ENCODE measurements at places on chromosomes 2 and 18.

GRCh38 chr2:166140932-166141331, 13.1 kb upstream of the SCN1A start:
- DNase-seq: no peak
- H3K36me3 ChIP-seq: no peaks in the 10 kb centered on the region
- H3K27me3 ChIP-seq: peaks cover 7% of the 10 kb centered on the region
- H3K4me3 ChIP-seq: no peak overlapping the region
- H3K27ac ChIP-seq: no peak overlapping the region

- no peaks in the 10 kb centered on the region for H3K4me1 ChIP-seq
- H3K27ac ChIP-seq: no peak overlapping the region
- no peak for DNase-seq
- no peaks in the 10 kb centered on the region for H3K36me3 ChIP-seq
These were observed 61.9 kb upstream of the ALK start for GRCh38 chr2:29983308-29983707.

DNA sequence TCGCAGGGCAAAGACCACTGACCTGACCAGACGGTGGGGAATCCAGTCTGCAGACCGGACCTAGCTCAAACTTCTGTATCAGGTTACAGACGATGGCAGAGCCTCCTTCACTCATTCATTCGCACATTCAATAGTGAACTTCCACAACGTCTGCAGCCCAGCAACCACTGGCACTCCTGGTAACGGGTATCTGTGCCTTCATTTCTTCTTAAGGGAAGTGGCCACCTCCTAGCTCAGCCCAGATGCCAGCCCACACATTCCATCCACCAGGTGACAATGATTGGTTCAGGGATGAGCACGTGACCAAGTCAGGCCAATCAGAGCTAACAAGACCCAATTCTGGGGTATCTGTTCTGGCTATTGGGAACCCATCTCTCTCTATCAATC, 15.9 kb upstream of the ARMC9 start:
- no peaks in the 10 kb centered on the region for H3K4me1 ChIP-seq
- H3K27me3 ChIP-seq: peaks cover 2% of the 10 kb centered on the region
- no peak overlapping the region for H3K27ac ChIP-seq
- no peak for DNase-seq

DNA sequence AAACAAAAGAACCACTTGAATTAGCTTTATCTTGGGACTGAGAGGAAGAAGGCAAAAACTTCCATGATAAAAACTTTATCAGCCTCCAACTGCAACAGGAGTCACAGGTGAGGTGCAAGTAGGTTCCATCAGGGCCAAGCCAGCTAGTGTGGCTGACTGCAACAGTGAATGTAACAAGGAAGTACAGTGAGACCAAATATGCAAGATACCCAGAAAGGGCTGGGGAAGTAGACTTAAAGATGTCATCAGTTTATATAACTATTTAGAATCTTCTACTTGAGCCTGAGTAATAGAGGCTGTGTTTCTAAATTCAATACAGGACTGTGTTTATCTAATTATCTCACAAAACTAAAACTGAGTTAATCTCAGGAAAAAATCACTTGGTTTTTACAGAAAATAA, 14.8 kb downstream of the PLEKHM3 start:
- no peak for DNase-seq
- no peak overlapping the region for H3K4me3 ChIP-seq
- H3K27me3 ChIP-seq: no peaks in the 10 kb centered on the region
- H3K27ac ChIP-seq: no peak overlapping the region

Measured in naive thymus-derived CD8-positive, alpha-beta T cell (primary cell).